ENCODE measurements at places on chromosomes 5 and 9.

GRCh38 chr9:89952401-89952800, 347.6 kb downstream of the GADD45G start:
- no peak for DNase-seq

- no peak for DNase-seq
These were observed 698.6 kb downstream of the PTPRD start for GRCh38 chr9:9914174-9914573.

GRCh38 chr9:126164796-126165525, 161.7 kb upstream of the MVB12B start:
- DNase-seq = no peak

GRCh38 chr9:137397675-137398423, 25.1 kb downstream of the EXD3 start:
- DNase-seq = no peak

GRCh38 chr5:52807723-52808122, 20.0 kb downstream of the ITGA1 start:
- DNase-seq = no peak

- no peak for DNase-seq
These were observed 558 bp upstream of the SMAD5 start for GRCh38 chr5:136132087-136132486.

GRCh38 chr9:114056527-114056926, 21.6 kb downstream of the AMBP start:
- DNase-seq = no peak

- DNase-seq = no peak
These were observed 80.1 kb downstream of the COL15A1 start for GRCh38 chr9:99023831-99024230.

GRCh38 chr5:146101646-146102045, 3.7 kb downstream of the PLAC8L1 start:
- no peak for DNase-seq

- no peak for DNase-seq
These were observed 53.9 kb downstream of the TRIO start for GRCh38 chr5:14197056-14197455.

GRCh38 chr9:93864840-93865239, 90.3 kb downstream of the BARX1 start:
- no peak for DNase-seq

GRCh38 chr5:88842784-88843183, 40.2 kb downstream of the MEF2C start:
- DNase-seq = no peak

GRCh38 chr5:2257326-2258244, 374.9 kb upstream of the IRX4 start:
- no peak for DNase-seq

- no peak for DNase-seq
These were observed 536.9 kb upstream of the WWC1 start for GRCh38 chr5:167754501-167755021.

- DNase-seq = peak; percentile 18
These were observed 156.1 kb downstream of the SNX18 start for GRCh38 chr5:54673523-54674225.

DNA sequence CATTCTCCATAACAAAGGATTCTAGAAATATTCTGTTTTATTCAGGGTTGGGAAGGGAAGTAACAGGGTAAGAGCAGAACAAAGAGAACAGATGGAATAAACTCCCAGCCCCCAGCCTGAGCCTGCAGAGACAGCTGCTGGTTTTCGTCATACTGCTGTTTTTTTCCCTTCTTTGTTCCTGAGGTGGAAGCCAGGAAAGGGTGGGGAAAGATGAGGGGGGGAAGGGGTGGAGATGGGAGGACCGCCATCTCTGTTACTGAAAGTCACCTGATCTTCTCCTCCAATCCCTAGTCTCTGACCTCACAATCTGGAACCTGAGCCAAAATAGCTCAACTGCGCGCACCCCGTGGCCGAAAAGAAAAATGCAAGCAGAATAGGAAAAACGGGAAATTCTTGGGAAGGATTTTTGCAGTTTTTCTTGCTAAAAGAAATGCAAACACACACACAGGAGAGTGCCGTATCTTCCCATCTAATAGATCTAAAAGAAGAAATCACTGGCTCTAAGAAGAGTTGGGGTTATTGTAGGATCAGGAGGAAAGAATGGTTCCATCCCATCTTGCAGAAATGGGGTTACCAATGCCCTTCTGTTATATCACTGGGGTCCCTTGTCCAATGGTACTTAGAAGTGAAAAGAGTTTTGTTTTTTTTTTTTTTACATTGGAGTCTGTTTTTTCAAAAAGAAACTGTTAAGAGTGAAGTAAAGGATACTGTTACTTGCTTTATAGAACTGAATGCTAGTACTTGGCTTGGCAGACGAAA, 57.9 kb downstream of the DIAPH1 start:
- peak; percentile 8 for DNase-seq

- DNase-seq = no peak
These were observed 537 bp downstream of the MEIKIN start for GRCh38 chr5:131944702-131945550.

- no peak for DNase-seq
These were observed 186.6 kb upstream of the PANK3 start for GRCh38 chr5:168765551-168766425.

DNA sequence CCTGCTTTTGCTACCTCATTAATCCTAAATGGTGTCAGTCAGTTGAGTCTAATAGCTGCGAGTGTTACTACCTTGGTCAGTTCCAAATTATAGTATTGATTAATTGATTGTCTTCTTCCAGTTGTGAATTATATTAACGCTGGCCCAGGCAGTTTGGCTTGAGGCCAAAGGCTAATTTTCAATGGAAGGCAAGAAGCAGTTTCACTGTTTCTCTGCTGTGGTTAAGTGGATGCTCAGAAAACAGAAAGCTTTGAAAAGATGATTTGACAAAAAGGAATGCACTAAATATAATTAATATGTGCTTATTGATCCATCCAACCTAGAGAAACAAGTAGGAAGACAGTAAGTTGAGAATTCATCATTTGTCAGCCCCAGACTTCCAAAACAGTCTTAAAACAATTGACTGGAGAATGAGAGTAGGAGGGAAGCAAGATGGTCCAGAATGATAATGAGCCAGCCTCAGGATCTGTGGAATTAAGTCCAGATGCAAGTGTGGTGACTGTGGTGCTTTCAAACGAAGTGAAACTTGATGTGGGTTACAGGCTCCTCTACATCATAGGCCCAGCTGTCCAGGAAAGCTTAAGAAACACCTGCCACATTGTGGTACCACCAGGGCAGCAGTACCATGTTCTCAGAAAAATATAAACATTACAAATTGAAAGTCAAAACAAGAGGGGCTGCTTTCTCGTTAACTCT, 1371.0 kb upstream of the DMAC1 start:
- no peak for DNase-seq

DNA sequence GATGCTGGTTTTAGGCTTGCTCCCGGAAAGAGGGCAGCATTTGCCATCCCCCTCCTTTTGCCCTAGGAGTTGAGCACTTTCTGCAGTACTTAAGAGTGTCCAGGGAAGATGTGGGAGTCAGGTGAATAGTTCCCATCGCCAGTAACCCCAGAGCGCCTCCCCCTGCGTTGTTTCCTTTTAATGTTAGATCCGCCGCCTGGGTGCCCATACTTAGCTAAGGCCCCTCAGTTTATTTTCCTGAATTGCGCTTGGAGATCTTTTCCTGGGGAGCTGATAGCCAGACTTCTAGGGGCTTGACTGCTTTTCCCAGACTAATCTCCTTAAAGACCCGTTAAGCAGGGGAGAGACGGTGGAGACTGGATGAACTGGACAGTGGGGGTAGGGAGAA, 377 bp upstream of the PCDHAC2 start:
- DNase-seq = no peak

- no peak for DNase-seq
These were observed 13.3 kb upstream of the RNF130 start for GRCh38 chr5:180084638-180085561.

DNA sequence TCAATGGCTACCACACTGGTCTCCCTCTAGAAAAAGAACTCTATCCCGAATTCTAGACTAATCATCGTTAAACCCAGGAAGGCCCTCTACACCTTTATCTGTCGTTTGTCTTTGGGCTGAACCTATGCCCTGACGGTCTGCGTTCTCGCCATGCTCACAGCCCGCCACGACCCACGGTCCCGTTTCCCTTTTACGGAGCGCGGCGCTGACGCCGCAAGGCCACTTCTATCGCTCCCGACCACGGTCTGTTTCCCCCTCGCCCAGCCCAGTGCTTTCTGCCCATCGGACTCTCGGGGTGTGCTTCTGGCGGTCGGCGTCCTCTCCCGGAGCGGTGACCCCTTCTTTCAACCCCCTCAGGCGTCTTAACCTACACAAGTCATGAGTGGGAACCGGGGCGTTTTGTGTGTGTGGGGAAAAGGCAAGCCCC, 974 bp downstream of the C9orf40 start:
- peak; percentile 35 for DNase-seq

DNA sequence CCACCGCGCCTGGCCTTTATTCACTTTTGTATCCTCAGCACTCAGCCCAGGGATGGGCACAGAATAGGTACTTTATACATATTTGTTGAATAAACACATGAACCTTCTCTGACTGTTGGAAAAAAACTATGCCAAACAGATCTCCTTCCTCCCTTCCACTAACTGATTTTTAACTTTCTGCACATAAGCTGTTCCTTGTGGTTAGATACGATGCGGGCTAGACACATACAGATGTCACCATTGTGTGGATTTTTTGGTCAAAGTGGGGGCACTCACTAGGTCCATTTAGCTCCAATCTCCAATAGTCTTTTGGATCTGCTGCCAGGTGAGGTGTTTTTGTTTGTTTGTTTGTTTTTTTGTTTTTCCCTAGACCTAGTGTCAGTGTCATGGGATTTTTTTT, 5.1 kb downstream of the TEX48 start:
- DNase-seq = no peak

GRCh38 chr5:121533814-121534213, 317.9 kb upstream of the FTMT start:
- DNase-seq = no peak

- DNase-seq = no peak
These were observed 10.0 kb downstream of the MAP1B start for GRCh38 chr5:72117307-72117706.

GRCh38 chr5:135350536-135350935, 48.5 kb downstream of the MACROH2A1 start:
- no peak for DNase-seq

GRCh38 chr9:98678244-98678842, 30.4 kb downstream of the GABBR2 start:
- DNase-seq = no peak

GRCh38 chr9:94758880-94759279, 32.4 kb downstream of the AOPEP start:
- no peak for DNase-seq

DNA sequence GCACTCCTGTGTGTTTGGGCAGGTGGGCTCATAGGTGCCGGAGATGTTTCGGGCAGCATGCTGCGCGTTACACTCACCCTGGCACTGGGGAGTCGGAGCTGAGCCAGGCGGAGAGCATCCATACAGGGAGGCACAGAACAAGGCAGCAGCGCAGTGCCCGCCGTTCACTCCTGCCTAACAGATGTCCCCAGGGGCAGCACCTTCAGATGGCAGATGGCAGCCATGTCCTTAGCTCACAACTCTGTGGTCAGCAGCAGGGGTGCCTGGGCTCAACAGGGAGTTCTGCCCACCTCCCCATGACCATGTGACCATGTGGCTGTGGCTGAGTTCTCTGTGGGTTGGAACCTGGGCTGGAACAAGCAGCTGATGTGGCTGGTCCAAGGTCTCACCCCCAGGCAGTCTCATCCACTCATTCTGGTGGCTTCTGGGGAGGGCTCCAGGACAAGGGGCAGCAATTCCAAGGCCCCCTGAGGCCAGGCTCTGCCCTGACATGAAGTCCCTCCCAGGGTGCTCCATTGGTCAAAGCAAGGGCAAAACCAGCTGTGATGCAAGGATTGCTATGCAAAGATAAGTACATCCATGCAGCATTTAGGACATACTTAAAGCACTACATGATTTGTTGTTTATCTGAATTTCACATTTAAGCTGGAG, 64.2 kb downstream of the MRPL36 start:
- no peak for DNase-seq

DNA sequence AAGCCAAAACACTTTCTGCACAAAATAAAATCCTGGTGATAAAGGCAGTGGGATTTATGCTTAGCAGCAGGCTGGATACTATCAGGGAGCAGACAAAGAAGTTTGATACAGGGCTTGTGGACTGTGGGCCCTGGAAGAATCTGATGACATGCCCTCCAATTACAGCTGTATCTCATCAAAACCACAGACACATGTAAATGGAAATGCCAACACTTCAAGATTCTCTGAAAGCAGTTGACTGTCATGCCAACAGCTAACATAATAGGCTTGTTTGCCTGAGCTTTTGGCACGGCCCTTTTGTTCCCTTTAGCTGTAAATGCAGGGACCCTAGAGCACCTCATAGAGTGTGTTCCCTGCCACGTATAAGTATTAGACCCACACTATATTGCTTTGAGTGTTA, 114.4 kb downstream of the STK32A start:
- no peak for DNase-seq

All from esophagus squamous epithelium (tissue), 5 donors.